Activated CD4-positive, alpha-beta memory T cell treated with anti-CD3 and anti-CD28 coated beads for 36 hours (primary cell): ENCODE measurements at places on chromosomes 12 and 14. TPM values are rescaled to one million over a fixed set of nuclear protein-coding genes. Genes with fewer than 3 reads are reported as not detected.

Gene TAS2R42
- total RNA-seq = not detected

Gene IL23A
- 48.5 TPM for total RNA-seq

Gene VRTN
- not detected for total RNA-seq

Gene LMO3
- total RNA-seq = not detected

Gene DNAJC22
- not detected for total RNA-seq

Gene ST8SIA1
- 9.5 TPM for total RNA-seq

Gene PRH2
- total RNA-seq = not detected

Gene NYNRIN
- 0.22 TPM for total RNA-seq

Gene TMPO
- total RNA-seq = 371 TPM

Gene RDH12
- total RNA-seq = not detected

Gene SBNO1
- total RNA-seq = 50.6 TPM

Gene CD27
- 39.3 TPM for total RNA-seq

Gene PTPRB
- total RNA-seq = not detected

GRCh38 chr14:104702106-104702505 lies 12.7 kb downstream of the INF2 start:
- no peak overlapping the region for H3K4me3 ChIP-seq
- DNase-seq = no peak
- no peak overlapping the region for H3K27ac ChIP-seq
- peaks cover 12% of the 10 kb centered on the region for H3K36me3 ChIP-seq

DNA sequence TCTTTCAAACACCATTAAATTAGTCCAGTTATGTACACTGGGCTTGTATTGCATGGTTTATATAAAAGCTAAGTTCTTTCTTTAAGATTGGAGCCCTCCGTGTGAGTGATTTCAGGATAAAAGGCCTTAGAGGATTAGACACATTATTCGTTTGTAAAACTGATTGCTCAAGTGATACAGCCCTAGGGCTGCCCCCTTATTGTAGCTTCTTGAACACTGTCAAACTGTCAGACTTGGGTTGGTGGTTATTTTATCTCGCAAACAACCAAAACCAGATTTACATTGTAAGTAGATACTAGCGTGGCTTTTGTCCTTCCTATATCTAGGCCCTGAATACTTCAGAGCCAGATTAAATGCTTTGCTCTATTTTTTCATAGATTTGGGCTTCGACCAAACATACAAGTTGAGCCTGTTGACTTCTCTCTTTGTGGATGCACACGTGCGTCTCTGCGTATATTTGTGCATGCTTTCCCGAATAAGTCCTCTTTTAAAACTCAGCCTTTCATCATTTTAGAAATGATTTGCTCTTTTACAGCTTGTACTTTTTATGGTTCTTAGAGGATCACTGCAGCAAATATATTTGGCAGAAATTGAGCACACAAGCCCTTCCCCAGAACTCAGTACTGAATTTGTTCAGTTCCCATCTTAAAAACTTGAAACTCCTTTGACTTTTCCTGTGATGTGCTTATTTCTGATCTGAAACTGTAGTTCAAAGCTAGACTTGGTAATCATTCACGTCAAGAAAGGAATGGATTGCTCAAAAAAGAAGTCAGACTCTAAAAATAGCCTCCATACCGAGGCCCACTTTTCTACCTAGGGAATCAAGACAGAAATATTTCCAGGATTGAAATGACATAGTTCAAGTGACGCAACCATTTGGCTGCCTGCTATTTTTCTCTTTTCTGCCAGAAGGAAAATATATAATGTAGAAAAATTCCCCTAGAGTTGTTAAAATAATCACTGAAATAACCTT lies 129.5 kb downstream of the ETV6 start:
- peak overlapping the region; percentile 89 for H3K27ac ChIP-seq
- peaks cover 32% of the 10 kb centered on the region for H3K36me3 ChIP-seq
- no peak for DNase-seq
- H3K27me3 ChIP-seq = no peaks in the 10 kb centered on the region

DNA sequence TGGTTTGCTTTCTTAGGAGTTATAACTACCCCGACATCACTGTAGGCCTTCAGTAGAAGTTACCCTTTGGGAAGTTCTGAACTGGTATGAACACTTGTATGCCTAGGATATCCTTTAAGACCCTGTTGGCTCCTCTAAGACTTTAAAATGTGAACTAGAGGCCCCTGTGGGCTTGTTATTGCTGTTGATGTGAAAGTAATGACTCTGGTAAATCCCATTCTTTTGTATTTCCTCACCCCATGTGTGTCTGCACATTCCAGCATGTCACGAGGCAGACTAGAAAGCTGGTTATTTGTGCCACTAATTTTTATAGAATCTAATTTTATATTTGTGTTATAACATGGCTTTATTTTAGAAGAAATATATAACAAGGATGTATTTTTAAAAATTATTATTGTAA lies 48.9 kb downstream of the SERPINA10 start:
- H3K4me1 ChIP-seq = no peaks in the 10 kb centered on the region
- no peak overlapping the region for H3K4me3 ChIP-seq
- H3K27me3 ChIP-seq = no peaks in the 10 kb centered on the region

DNA sequence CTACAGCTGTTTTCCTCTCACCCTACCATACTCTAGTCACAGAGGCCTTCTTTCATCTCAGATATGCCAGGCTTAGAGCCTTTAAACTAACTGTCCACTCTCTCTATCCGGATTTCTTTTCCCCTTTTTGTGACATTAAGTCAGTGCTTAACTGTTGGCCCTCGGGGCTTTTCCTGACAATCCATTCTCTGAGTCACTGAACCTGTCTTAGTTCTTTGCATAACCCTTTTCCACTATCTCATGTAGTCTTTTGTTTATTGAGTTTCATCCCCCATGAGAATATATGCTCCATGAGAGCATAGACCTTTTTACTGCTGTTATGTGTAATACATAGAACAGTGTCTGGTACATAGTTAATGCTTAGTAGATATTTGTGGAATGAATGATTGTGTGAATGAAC lies 68.7 kb downstream of the PLEKHA5 start:
- no peak for DNase-seq
- H3K4me1 ChIP-seq = peaks cover 2% of the 10 kb centered on the region
- H3K36me3 ChIP-seq = no peaks in the 10 kb centered on the region

DNA sequence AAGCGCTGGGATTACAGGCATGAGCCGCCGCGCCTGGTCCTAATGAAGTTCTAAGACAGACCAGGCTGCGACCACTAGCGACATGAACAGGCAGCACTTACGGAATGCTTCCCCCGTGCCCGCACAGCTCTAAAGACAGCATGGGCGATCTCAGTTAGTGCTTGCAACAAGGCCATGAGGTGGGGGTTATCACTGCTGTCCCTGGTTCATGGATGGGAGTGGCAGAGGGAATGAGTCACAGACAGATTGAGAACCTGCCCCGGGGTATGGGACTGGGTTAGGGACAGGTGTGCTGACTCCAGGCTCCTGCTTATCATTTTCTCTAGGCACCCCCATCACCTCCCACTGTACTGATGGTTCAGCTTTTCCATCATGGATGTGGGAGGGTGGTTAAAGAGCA lies 160.9 kb downstream of the VRK1 start:
- no peak for DNase-seq
- no peak overlapping the region for H3K4me3 ChIP-seq

- H3K36me3 ChIP-seq = no peaks in the 10 kb centered on the region
- H3K4me3 ChIP-seq = no peak overlapping the region
- DNase-seq = no peak
- no peaks in the 10 kb centered on the region for H3K27me3 ChIP-seq
- H3K27ac ChIP-seq = no peak overlapping the region
Measured at GRCh38 chr12:51922146-51922545, 14.8 kb downstream of the ACVRL1 start.

DNA sequence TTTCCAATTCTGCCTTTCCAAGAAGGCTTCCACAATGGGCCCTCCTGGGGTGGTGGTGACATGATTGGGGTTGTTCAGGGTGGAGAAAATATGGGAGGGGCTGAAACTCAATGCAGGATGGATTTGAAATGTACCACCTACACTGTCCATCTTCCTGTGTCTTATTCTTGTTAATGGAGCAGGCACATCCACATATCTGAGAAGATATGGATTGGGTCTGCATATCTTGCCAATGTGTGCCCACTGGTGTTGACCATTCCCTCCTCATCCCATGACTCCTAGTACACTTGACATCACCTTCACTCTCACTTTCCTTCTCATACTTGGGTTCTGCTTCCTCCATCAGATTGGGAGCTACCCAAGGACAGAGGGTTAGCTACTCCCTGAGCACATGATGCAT lies 7.2 kb downstream of the KRT76 start:
- no peaks in the 10 kb centered on the region for H3K36me3 ChIP-seq
- DNase-seq = no peak
- peaks cover 4% of the 10 kb centered on the region for H3K27me3 ChIP-seq
- H3K4me1 ChIP-seq = no peaks in the 10 kb centered on the region

DNA sequence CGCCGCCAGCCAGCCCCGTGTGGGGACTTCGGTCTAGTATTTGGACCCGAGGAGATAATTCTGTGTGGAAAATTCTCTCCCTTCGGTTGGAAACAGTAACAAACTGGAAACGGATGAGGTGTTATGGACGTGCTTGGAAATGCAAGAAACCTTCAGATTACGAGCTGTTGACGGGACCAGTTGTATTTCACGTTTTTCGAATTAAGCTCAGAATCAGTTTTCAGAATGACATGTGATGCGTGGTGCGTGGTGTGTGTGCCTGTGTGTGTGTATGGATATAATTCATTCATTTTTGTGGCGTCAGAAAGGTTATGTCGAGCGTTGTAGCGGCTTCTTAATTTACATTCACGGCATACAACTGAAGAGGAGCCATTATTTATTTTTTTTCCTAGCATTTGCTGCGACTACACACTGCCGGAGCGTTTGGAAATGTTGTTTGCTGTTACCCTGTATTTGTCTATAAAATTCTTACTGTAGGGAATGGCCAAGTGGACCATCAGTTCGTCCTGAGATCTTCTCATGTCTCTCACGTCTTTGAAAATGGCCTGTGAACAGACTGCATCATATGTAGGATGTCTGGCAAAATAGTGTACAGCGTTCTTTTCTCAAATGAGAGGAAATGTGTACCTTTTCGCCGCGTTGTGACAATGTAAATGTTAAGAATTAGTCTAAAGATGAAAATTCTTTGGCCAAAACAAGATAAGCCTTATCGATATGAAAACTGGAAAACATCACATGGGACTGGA lies 1.3 kb downstream of the TRAF3 start:
- DNase-seq = peak; percentile 51
- H3K4me1 ChIP-seq = peaks cover 60% of the 10 kb centered on the region
- peak overlapping the region; percentile 95 for H3K27ac ChIP-seq
- H3K27me3 ChIP-seq = no peaks in the 10 kb centered on the region

GRCh38 chr12:53425515-53426150 lies 2.0 kb downstream of the AMHR2 start:
- DNase-seq = no peak
- no peak overlapping the region for H3K4me3 ChIP-seq
- no peak overlapping the region for H3K27ac ChIP-seq
- H3K27me3 ChIP-seq = no peaks in the 10 kb centered on the region

- DNase-seq = no peak
- H3K36me3 ChIP-seq = no peaks in the 10 kb centered on the region
- H3K4me1 ChIP-seq = no peaks in the 10 kb centered on the region
Measured at GRCh38 chr14:84493779-84494178, 1036.2 kb upstream of the FLRT2 start.

GRCh38 chr12:101696251-101697196 lies 916 bp upstream of the CHPT1 start:
- DNase-seq = peak; percentile 17
- no peaks in the 10 kb centered on the region for H3K27me3 ChIP-seq
- peaks cover 3% of the 10 kb centered on the region for H3K36me3 ChIP-seq
- peaks cover 39% of the 10 kb centered on the region for H3K4me1 ChIP-seq

DNA sequence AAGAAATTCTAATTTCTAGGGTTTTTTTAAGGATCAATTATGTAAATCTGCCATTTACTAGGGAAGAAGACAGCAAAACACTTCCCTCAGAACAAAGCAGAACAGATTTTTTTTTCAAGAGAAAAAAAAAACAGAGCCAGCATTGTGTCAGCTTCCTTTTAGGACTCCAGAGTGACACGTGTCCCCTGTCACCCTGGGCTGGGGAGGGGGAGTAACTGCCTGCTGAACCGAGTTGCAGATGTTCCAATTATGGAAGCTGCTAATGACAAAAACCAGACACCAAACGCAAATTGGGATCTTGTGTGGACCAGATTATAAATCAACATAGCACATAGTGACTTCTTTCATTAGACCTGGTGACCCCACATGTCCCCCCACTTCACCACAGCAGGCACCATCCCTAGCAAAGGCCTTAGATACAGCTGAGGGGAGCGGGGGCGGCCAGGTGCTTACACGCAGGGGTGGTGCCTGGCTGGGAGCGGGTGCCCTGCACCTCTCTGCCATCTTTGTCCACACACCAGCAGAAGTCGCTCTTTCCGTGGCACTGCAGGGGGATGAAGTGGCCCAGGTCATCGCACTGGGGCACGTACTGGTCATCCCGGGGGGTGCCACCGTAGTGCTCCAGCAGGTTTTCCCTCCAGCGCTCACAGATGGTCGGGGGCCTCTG lies 25.4 kb downstream of the RTRAF start:
- H3K27me3 ChIP-seq = peaks cover 2% of the 10 kb centered on the region
- H3K36me3 ChIP-seq = peaks cover 16% of the 10 kb centered on the region
- H3K27ac ChIP-seq = no peak overlapping the region
- H3K4me3 ChIP-seq = no peak overlapping the region
- no peak for DNase-seq

GRCh38 chr14:80768646-80769045 lies 172.9 kb downstream of the CEP128 start:
- H3K4me3 ChIP-seq = no peak overlapping the region
- no peaks in the 10 kb centered on the region for H3K27me3 ChIP-seq
- no peaks in the 10 kb centered on the region for H3K4me1 ChIP-seq
- no peak overlapping the region for H3K27ac ChIP-seq
- DNase-seq = no peak

GRCh38 chr12:59780605-59781135 lies 184.8 kb downstream of the SLC16A7 start:
- H3K4me3 ChIP-seq = no peak overlapping the region
- H3K36me3 ChIP-seq = peaks cover 22% of the 10 kb centered on the region
- H3K27me3 ChIP-seq = no peaks in the 10 kb centered on the region
- H3K4me1 ChIP-seq = no peaks in the 10 kb centered on the region

DNA sequence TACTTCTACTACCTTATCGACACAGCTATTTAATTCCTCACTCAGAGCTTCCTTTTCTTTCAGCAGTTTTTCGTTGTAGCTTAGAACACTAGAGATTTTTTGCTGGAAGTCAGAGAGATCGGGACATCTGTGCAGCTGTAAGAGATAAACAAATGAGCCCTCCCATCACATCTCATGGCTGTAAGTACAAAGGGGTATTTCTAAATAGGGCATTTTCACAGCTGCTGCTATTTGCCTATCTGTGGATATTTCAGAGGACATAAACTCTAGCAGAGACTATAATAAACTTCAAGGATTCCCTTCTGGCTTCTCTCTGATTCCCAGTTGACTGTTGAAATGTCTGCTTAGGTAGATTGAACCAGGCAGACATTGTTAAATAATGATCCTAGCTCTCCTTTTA lies 76.1 kb upstream of the SAV1 start:
- H3K4me3 ChIP-seq = no peak overlapping the region
- peaks cover 40% of the 10 kb centered on the region for H3K36me3 ChIP-seq
- DNase-seq = no peak
- H3K27me3 ChIP-seq = no peaks in the 10 kb centered on the region

- H3K36me3 ChIP-seq = no peaks in the 10 kb centered on the region
- DNase-seq = no peak
- peaks cover 1% of the 10 kb centered on the region for H3K27me3 ChIP-seq
- H3K27ac ChIP-seq = no peak overlapping the region
- no peaks in the 10 kb centered on the region for H3K4me1 ChIP-seq
Measured at GRCh38 chr14:101185073-101185835, 281.7 kb upstream of the RTL1 start.

- no peaks in the 10 kb centered on the region for H3K4me1 ChIP-seq
- no peak overlapping the region for H3K27ac ChIP-seq
- no peak overlapping the region for H3K4me3 ChIP-seq
- no peaks in the 10 kb centered on the region for H3K27me3 ChIP-seq
Measured at GRCh38 chr14:57611555-57612075, 118.0 kb upstream of the CCDC198 start.

GRCh38 chr12:5451251-5451650 lies 19.3 kb downstream of the NTF3 start:
- H3K4me1 ChIP-seq = no peaks in the 10 kb centered on the region
- H3K27ac ChIP-seq = no peak overlapping the region
- H3K4me3 ChIP-seq = no peak overlapping the region
- H3K36me3 ChIP-seq = no peaks in the 10 kb centered on the region
